ENCODE measurements at places on chromosomes 12 and 14.

DNA sequence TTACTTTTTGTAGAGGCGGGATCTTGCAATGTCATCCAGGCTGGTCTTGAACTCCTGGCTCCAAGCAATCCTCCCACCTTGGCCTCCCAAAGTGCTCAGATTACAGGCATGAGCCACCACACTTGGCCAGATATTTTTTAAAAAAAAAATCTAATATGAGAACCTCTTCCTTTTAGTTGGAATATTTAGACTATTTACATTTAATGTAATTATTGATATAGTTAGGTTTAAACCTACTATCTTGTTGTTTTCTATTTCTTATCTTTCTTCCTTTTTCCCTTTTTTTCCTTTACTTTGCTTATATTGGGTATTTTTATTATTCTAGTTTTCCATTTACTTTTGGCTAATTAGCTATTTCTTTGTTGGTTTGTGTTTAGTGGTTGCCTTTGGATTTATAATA is 185.8 kb downstream of the SLC41A2 start:
- DNase-seq, result no peak

GRCh38 chr14:75648066-75648838 is 12.4 kb downstream of the ERG28 start:
- no peak for DNase-seq

DNA sequence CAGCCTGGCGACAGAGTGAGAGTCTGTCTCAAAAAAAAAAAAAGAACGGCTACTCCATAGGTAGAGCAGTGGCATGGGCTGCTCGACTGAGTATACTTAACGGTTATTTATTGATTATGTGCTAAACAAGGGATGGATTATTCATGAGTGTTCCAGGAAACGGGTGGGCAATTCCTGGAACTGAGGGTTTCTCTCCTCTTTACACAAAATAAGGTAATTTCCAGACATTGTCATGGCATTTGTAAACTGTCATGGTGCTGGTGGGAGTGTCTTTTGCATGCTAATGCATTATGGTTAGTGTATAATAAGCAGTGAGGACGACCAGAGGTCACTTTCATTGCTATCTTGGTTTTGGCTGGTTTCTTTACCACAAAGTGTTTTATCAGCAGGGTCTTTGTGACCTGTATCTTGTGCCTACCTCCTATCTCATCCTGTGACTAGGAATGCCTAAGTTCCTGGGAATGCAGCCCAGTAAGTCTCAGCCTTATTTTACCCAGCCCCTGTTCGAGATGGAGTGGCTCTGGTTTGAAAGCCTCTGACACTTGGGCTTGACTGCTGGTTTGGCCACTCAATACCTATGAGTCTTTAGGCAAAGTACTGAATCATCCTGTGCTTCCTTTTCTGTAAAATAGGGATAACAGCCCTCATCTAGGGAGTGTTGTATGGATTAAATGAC is 3.2 kb downstream of the DGLUCY start:
- DNase-seq, result no peak

- DNase-seq, result no peak
Measured at GRCh38 chr14:62289471-62289870, 527.3 kb downstream of the SNAPC1 start.

GRCh38 chr14:105855893-105856675 is 329.7 kb downstream of the TMEM121 start:
- DNase-seq, result no peak

DNA sequence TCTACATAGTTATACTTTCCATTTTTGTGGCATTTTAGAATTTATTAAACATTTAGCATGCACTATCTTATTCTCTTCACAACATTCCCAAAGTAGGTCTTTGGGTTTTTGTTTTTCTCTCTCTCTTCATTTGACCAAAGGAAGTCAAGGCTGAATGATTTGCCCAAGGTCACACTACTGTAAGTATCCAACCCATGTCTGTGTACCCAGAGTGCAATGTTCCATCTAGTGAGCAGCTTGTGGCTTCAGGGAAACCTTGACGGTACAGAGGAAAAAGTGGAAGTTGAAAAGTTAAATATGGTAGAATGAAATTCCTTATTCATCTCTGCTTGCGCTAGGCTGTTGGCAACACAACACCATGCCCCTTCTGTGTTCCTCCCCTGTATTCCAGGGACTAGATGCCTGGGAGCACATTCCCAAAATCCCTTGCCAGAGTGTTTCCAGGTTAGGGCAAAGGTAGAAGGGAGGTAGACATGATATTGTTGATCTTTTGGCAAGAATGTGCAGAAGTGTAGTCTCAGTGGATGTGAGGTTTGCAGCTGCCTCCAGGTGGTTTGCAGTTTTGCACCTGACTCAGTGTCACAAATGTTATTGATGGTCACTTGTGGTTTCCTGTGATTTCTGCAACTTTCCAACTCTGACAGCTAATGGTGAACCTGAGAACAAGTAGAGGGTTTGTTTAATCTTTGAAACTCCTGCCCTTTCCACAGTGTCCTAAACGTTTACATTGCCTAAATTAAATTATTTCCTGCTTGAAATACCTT is 196.7 kb downstream of the RMST start:
- DNase-seq, result no peak

Measured in stimulated activated CD4-positive, alpha-beta T cell treated with anti-CD3 and anti-CD28 coated beads, TNF-alpha, amount 100 ng/mL, for 24 hours (primary cell).